ENCODE measurements at places on chromosomes 4 and X. TPM values are rescaled to one million over a fixed set of nuclear protein-coding genes. Genes with fewer than 3 reads are reported as not detected.

The TMEM128 gene
- 23.5 TPM for total RNA-seq

The ZNF630 gene
- total RNA-seq = 7.5 TPM

The PPEF2 gene
- total RNA-seq = 0.28 TPM

The ZFP92 gene
- total RNA-seq = 1.9 TPM

The FAM47A gene
- not detected for total RNA-seq

GRCh38 chrX:51896626-51897025 is 3.2 kb downstream of the MAGED1 start:
- DNase-seq = no peak

DNA sequence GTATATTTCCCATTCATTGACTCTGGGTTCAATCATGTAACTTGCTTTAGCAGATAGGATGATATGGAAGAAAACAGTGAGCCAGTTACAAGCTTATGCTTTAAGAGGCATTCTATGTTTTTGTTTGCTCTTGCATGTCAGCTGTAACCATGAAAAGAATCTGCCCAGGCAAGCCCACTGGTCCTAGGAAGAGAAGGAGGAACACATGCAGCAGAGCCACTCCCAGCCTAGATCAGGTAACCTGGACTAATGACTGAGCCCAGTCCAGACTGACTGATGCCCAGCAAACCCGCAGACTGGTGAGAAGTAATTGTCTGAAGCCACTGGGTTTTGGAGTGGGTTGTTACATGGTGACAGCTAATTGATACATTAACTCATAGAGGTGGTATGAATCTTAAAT is 167.9 kb downstream of the COL4A6 start:
- DNase-seq = no peak

DNA sequence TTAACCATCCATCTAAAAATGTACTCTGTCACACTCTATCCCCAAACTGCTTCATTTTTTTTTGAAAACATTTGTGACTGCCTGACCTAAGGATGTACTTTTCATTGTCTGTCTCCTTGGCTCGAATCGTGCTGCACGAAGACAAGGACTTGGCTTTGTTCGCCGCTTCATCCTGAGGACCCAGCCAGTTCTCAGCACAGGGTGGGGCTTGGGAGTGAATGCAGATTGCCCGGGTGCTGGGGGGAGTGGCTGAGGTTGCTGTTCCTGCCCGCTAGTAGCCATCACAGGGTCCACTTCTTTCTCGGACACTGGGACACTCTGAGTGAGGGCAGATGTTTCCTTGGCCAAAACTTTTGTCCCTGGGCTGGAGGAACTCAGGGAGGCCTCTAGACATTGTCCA is 70.1 kb upstream of the CLCN4 start:
- DNase-seq = peak; percentile 80

DNA sequence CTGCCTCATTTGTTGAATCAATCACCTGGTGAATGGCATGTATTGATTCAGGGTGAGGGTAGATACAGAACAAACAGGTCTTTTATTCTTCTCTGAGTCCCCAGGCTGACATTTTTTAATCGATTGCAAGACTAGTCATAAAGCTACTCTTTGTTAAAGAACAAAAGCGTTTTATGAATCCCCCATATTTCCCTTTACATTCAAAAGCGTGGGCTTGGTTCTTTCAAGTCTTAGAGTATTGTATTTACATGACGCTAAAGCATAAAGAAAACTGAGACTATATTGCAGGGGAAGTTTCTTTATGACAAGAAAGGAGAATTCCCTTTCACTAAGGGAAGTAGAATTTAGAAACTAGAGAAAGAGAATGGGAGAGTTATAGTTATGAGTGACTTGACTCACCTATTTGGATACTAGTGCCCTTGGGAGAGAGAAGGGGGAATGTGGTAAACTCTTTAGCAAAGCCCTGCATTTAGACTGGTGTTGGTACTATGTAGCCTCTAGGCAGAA is 69.3 kb upstream of the PDE5A start:
- DNase-seq = no peak

DNA sequence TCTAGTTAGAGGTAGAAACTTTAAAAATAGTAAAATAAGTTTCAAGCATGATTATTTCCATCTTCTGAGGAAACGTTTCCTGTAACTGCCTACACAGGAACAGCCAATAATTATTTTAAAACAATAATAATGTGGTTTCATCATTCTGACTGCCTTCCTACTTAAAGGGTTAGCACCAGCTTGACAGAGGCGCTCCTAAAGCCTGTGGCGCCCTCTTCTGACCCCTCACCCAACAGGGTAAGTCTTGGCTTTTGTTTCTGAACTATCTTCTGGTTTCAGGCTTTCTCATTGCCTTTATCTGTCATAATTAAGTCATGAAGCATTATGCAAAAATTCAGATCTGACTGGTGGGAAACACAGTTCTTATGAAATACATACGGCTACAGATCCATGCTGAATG is 96.7 kb downstream of the ITM2A start:
- no peak for DNase-seq

- no peak for DNase-seq
Observed at GRCh38 chr4:127479031-127479622, 153.6 kb upstream of the INTU start.

DNA sequence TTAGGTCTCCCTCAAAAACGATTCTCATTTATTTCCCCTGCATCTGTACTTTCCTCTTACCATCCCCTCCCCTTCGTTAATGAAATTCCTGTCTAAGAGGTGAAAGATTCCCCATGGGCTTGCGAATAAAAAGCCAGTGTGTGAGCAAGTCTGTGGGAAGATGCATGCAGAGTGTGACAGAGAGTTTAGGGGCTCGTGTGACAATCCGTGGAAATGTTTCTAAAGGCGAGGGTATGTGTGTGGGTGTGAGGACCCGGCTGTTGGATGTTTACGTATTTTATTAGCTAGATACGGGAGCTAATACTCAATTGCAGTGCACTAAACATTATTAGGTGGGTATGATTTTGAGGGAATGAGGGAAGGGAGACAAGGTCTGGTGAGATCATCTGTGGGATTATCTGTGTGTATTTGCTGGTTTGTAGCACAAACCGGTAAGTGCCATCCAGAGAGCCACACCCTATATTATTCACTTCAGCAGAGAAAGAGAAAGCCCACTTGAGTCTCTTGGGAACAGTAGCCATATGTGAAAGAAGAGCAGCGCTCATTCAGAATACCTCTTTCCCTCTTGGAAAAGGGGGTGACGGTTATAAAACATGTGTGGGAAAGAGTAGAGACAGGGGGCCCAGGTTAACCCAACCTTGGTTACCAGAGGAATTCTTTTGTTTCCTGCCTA is 893 bp upstream of the HOPX start:
- DNase-seq = no peak

DNA sequence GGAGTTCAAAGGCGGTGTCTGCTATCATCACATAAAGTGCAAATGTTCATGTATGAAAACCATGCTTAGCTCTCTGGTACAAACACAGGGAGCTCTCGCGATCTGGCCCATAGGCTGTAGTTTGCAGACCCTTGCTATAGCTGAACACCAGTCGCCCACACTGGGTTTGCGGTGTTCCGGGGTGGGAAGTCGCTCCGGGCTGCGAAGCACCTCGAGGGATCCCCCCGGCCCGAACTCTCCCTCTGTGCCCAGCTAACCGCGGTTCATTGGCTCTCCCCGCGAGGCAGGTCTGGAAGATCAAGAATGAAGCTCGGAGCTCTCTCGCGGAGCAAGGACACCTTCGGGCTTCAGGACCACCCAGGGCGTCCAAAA is 341 bp upstream of the PRPS2 start:
- DNase-seq = no peak

DNA sequence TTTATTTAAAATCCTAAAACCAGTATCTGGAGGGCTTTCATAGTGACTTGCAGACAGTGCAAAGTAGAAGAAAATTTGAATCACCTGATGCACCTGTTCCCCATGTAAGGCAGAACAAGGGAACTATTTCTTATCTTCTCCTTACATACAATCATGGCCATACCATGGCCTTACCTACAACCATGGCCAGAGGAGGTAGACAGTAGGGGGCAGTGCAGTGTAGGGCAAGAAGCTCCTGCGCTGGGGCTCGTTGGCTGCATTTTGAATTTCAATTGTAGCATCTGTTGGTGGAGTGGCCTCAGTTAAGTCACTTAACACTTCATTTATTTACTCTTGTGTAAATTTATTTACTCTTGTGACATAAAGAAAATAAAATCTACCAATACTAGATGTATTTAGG is 33.0 kb downstream of the GALNTL6 start:
- no peak for DNase-seq

GRCh38 chr4:140628016-140628415 is 59.3 kb upstream of the UCP1 start:
- DNase-seq = no peak
